Right renal cortex interstitium (tissue), 3 donors: ENCODE measurements at places on chromosomes 12 and 14.

DNA sequence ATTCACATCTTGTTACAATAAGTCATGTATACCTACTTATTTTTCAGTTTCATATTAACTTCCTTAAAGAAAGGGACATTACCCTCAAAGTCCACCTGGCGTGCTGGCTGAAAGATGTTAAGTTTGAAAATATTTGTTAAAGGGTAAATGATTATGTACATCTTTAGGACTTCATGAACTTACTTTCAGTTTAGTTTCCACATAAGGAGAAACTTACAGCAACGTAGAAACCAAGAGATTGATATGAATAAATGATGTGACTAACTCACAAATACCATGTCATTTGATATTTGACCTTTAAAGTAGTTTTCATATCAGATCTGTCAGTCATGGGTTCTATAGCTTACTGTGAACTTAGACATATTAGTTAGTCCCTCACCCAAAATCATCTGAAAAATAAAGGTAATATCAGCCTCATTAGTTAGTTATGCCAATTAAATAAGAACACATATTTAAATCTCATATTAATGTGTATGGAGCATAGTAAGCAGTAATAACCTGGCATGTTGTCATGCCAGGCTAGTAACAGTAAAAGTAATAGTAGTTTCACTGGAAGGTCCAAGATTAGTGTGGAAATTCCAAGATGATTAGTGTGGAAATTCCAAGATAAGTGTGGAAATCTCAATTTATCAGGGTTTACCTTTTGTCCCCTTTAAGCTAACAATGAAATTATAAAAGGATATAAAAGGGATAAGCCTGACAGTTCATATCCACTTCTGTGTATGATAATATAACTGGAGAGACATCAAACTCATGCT, 1.9 kb upstream of the CLEC2D start:
- no peak for DNase-seq

DNA sequence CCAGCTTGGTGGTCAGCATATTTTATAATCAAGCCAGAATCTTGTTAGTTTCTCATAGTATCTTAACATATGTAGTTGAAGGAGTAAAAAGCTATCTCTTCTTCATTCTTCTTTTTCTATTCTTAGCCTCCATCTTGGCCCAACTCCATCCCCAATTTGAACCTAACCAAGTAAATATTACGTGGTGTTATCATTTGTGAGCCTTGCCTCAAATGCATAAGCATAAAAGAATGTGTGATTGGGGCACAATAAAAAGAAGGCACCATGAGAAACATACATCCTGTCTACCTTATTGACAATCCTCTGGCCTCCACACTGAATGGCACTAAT, 181.4 kb upstream of the BMP4 start:
- no peak for DNase-seq

GRCh38 chr14:76257842-76258397, 106.2 kb downstream of the GPATCH2L start:
- DNase-seq, result no peak

GRCh38 chr14:53536446-53536845, 383.3 kb upstream of the DDHD1 start:
- no peak for DNase-seq

DNA sequence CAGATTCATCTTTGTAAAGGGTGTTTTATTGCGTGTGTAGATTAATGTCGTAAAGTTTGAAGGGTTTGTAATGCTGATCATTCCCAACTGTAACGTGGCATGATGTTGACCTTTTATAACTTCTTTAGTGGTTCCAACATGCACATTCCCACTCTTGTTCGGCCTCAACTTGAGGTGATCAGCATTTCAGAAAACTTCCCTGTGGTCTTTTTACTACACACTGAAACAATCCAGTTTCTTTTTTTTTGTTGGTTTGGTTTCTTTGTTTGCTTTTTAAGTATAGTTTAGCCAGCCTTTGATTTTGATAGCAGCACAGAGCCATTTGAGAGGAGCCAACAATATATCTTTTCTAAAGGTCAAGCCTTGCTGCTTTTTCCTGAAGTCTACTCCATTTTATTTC, 22.8 kb downstream of the UTP20 start:
- no peak for DNase-seq
